ENCODE measurements at places on chromosomes 4 and X. TPM values are rescaled to one million over a fixed set of nuclear protein-coding genes. Genes with fewer than 3 reads are reported as not detected.
A peak's percentile ranks its signal among the peaks of the same experiment; 100 is the strongest.

NHSL2 gene
- 22.8 TPM for total RNA-seq

LRIT3 gene
- 0.16 TPM for total RNA-seq

ETDC gene
- not detected for total RNA-seq

DAPP1 gene
- 2.9 TPM for total RNA-seq

GNRHR gene
- total RNA-seq = not detected

CLGN gene
- total RNA-seq = 1.8 TPM

GATA1 gene
- total RNA-seq = not detected

GRCh38 chr4:123361195-123361861 lies 35.3 kb upstream of the SPRY1 start:
- DNase-seq = no peak

DNA sequence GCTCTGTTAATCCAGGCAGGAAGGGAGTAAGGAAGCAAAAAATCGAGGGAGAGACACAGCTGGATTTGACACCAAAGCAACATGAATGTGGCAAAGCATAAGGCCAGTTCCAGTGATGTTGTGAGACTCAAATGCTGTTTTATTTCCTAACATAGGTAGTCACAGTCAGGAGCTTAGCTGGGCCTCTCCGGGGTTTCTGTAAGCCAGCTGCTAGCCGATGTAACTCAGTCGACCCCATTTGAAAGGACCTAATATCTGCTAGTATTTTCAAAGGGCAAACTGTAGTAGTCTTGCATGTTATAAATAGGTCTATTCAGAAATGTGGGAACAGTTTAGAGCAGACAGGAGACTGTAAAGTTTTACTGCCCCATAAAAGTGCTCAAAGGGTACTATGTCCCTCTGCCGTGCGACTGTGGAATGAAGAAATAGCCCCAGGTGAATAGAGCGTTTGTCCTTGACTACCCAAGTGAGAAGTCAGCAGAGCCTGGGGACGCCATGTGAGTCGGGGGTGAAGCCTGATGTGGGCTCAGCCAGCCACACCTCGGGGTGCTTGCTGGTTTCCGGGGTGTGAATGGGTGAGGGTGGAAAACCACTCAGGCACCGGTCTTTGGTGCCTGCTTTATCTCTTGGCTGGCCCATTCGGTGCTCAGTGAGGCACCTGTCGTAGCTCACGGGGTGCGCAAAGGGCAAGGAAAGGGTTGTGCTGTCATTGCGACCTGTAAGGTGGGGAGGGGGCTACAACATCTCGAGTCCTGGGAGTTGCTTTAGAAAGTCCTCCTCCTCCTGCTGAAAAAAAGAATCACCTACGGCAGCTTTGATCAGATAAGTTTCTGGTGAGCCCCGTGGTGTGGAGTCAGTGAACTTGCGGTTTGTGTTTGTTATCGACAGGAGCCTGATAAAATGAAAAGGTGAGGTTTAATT lies 745 bp downstream of the TRIM2 start:
- DNase-seq = no peak

GRCh38 chrX:107676559-107677378 lies 48.5 kb downstream of the PRPS1 start:
- no peak for DNase-seq

GRCh38 chr4:3009422-3009821 lies 46.1 kb downstream of the GRK4 start:
- DNase-seq = no peak

- DNase-seq = peak; percentile 23
Observed at GRCh38 chrX:38561951-38562719, 793 bp downstream of the TSPAN7 start.
